Activated B cell treated with CpG ODN at 0.5 μM for 24 hours (primary cell): ENCODE measurements at places on chromosomes 11 and 22.

DNA sequence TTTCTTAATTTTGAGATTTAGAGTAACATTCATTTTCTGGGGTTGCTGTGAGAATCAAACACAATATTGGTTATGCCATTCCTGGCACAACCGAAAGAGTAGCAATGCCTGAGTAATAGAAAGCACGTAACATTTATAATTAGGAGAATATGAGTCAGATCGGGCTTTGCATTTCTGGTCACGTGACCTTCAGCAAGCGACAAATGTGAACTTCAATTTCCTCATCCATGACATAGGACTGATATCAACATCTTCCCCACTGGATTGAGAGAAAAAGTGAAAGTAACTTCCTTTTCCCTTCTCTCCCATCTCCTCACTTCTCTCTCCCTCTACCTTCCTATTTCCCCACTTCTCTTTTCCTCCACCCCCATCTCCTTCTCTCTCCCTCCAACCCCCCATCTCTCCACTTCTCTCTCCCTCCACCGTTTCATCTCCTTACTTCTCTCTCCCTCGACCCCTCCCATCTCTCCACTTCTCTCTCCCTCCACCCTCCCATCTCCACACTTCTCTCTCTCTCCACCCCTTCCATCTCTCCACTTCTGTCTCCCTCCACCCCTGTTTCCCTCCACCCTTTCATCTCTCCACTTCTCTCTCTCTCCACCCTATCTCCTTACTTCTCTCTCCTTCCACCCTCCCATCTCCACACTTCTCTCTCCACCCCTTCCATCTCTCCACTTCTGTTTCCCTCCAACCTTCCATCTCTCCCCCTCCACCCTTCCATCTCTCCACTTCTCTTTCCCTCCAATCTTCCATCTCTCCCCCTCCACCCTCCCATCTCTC lies 33.5 kb upstream of the CAT start:
- DNase-seq: no peak

- no peak for DNase-seq
These were observed 5.1 kb downstream of the FBLN1 start for GRCh38 chr22:45507798-45508197.

- no peak for DNase-seq
These were observed 47.9 kb downstream of the MRGPRX2 start for GRCh38 chr11:19012636-19013035.

GRCh38 chr11:33742249-33742851 lies 6.1 kb upstream of the CD59 start:
- DNase-seq: no peak

DNA sequence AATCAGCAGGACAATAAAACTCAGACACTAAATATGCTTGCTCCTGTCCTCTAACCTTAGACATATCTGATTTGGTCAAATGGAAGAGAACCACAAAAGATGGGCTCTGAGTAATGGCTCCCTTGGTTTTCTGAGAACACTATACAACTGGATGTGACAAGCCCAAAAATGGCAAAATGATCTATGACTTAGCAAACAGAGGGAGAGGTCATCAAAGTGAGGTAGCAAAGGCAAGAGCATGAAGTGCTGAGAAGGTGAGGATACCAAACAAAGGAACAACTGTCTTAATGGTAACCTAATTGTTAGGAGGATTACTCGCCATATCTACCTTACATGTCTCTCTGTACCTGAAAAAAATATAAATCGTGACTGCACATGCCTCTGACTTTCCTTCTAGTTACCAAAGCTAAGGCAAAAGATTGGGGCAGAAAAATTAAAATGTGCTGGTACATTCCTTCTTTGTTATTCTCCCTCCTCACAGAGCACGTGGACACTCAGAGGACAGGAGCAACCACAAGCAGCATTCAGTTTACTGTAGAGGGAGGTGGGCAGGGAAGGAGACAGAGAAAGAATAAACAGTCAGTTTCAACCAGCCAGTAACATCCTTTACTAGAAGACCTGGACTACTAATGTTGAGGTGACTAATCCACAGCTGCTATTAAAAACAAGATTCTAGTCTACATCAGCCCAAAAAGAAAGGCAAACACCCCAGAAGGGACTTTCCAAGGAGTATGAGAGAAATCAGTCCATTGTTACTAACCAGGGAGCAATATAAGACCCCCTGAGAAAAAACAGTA lies 88.8 kb downstream of the AMBRA1 start:
- DNase-seq: no peak

DNA sequence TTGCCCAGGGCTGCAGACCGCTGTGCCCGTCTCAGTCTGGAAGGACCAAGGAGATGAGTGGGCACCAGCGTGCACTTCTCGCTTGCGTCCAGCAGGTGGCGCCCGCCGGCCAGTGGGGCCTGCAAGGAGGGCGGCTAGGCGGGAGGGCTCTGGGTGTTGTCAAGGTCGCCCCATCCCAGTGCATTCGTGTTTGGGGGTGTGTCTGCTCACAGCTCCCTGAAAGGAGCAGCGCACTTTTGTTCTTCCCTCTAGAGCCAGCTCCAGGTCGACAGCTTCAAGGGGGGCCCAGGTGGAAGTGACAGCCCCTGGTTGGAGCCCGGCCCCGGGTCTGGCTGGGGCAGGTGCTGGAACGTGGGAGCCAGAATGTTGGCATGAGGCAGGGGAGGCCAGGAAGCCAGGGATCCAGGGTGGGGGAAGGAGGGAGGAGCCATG lies 23.4 kb upstream of the MPPED1 start:
- peak; percentile 71 for DNase-seq
